ENCODE measurements at places on chromosomes 6 and 20. TPM values are rescaled to one million over a fixed set of nuclear protein-coding genes. Genes with fewer than 3 reads are reported as not detected.

SLC22A2 gene
- not detected for total RNA-seq

DNA sequence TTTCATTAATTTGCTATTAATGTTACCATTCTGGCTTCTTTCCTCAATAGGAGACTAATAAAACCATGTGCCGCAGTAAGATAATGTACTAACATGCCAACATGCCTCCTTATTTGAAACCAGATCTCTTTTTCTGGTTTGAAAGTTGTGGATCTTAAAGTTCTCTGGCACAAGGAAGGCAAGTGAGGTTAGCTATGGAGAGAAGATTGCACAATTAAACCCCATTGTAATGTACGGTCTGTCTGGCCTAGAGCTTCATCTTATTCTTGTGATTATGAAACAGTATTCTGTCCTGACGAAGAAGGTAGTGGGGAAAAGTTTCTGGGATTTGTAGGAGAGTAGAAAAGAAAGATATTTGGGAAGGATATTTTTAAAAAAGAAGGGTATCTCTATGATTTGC is 68.4 kb downstream of the EYA4 start:
- no peak overlapping the region for H3K4me3 ChIP-seq
- H3K27ac ChIP-seq = no peak overlapping the region
- no peak for DNase-seq
- H3K36me3 ChIP-seq = no peaks in the 10 kb centered on the region

DNA sequence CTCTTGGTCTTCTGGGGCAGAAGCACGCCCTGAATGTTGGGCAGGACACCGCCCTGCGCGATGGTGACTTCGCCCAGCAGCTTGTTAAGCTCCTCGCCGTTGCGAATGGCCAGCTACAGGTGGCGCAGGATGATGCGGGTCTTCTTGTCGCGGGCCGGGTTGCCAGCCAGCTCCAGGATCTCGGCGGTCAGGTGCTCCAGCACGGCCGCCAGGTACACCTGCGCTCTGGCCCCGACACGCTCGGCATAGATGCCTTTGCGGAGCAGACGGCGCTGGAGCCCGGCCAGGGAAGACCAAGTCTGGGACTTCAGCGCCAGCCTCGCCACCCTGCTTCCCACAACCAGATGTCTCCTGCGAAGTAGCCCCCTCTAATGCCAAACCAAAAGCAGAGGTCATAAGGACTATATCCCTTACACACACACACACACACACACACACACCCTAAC is 8.0 kb upstream of the SLC17A3 start:
- no peak overlapping the region for H3K27ac ChIP-seq
- no peaks in the 10 kb centered on the region for H3K4me1 ChIP-seq
- no peak for DNase-seq
- H3K4me3 ChIP-seq = no peak overlapping the region
- no peaks in the 10 kb centered on the region for H3K36me3 ChIP-seq
- no peaks in the 10 kb centered on the region for H3K27me3 ChIP-seq

ZNF184 gene
- total RNA-seq = 3.9 TPM

SNAP91 gene
- 0.26 TPM for total RNA-seq

ULBP1 gene
- total RNA-seq = 0.31 TPM

DNA sequence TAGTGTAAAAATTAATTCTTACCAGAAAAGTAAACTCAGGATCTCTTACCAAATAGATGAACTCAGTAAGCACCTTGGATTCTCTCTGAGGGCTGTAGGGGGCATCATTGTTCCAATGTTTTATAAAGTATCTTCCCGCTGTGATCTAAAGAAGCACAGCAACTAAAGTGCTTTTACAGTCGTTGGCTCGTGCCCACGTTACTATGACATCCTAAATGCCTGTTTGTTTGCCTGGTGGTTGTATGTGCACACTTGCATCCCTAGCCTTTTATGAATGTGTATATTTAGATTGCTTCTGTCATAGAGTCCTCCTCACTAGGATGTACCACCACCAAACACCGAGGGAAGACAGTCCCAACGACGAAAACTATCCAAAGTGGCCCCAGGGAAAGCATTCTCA is 34.5 kb downstream of the SLX4IP start:
- no peak overlapping the region for H3K4me3 ChIP-seq
- DNase-seq = peak; percentile 66
- H3K27ac ChIP-seq = no peak overlapping the region
- no peaks in the 10 kb centered on the region for H3K36me3 ChIP-seq
- no peaks in the 10 kb centered on the region for H3K27me3 ChIP-seq

- no peak overlapping the region for H3K27ac ChIP-seq
- no peaks in the 10 kb centered on the region for H3K27me3 ChIP-seq
- H3K4me3 ChIP-seq = no peak overlapping the region
- DNase-seq = no peak
Observed at GRCh38 chr20:19431316-19431700, 218.9 kb downstream of the SLC24A3 start.

BCAS4 gene
- total RNA-seq = 2.2 TPM

- H3K36me3 ChIP-seq = no peaks in the 10 kb centered on the region
- no peak for DNase-seq
- no peak overlapping the region for H3K4me3 ChIP-seq
- no peak overlapping the region for H3K27ac ChIP-seq
- H3K4me1 ChIP-seq = peaks cover 9% of the 10 kb centered on the region
Observed at GRCh38 chr6:149651056-149651455, 2.5 kb upstream of the KATNA1 start.

DNA sequence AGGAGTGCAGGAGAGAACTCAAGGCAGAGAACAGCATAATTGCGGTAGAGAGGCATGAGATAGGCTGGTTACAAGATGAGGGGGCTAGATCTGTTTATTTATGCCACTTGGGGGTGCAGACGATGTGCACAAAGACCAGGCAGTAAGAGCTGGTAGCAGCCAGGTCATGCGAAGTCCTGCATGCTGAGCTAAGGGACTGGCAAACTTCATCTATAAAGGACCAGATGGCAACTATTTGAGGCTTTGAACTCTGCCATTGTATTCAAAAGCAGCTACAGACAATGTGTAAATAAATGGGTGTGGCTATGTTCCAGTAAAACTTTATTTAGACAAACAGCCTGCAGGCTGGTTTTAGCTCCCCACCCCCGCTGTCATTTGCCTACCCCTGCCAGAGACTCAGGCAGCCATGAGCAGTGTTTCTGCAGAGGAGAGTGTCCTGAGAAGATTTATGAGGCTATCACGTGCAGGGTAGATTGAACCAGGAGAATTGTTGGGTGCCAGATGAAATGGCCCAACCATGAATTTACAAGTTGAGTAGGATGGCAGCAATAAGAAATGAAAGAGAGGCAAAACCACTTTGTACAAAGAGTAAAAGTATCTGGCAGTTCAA is 253.4 kb upstream of the MOCS1 start:
- no peaks in the 10 kb centered on the region for H3K27me3 ChIP-seq
- H3K4me3 ChIP-seq = no peak overlapping the region
- H3K4me1 ChIP-seq = no peaks in the 10 kb centered on the region
- no peaks in the 10 kb centered on the region for H3K36me3 ChIP-seq
- DNase-seq = no peak

ZNF512B gene
- 8.3 TPM for total RNA-seq

GRCh38 chr6:252775-253535 is 39.3 kb upstream of the DUSP22 start:
- H3K4me3 ChIP-seq = no peak overlapping the region
- H3K36me3 ChIP-seq = no peaks in the 10 kb centered on the region
- H3K27me3 ChIP-seq = no peaks in the 10 kb centered on the region
- no peak for DNase-seq
- H3K4me1 ChIP-seq = no peaks in the 10 kb centered on the region

LY6G6F gene
- not detected for total RNA-seq

GRCh38 chr6:168908166-168908565 is 345.5 kb downstream of the THBS2 start:
- no peak for DNase-seq
- no peak overlapping the region for H3K27ac ChIP-seq
- no peaks in the 10 kb centered on the region for H3K36me3 ChIP-seq
- no peaks in the 10 kb centered on the region for H3K4me1 ChIP-seq
- no peak overlapping the region for H3K4me3 ChIP-seq

Data from right atrium auricular region (tissue), 2 donors.